CD4-positive, alpha-beta T cell treated with Interleukin-2 at 100 ng/mL for 4 hours (primary cell): ENCODE measurements at places on chromosomes 4 and X.

- DNase-seq, result no peak
These were observed 940.4 kb downstream of the GLUD2 start for GRCh38 chrX:121987835-121988234.

DNA sequence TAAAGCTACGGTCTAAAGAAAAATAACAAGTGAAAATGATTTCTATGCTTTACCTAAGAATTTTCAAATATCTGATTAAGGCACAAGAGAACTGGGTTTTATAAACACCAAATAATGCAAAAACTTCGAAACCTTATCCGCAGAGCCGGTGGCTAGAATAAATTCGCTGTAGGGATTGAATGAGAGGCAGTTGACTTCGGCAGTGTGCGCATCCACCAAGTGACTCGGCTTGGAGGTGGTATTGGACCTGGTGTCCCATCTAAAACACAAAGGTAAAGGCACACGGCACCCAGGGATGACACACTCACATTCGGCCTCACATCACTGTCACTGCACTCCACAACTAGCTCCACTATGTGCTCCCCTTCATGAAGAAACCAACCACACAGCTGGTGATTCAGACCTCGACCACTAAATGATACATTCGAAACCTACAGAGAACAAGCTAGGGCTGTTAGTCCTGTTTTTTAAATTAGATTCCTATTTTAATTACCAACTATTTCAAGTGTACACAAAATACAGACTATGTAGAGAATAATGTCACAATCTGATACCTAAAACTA lies 17.5 kb downstream of the RBBP7 start:
- DNase-seq, result no peak

DNA sequence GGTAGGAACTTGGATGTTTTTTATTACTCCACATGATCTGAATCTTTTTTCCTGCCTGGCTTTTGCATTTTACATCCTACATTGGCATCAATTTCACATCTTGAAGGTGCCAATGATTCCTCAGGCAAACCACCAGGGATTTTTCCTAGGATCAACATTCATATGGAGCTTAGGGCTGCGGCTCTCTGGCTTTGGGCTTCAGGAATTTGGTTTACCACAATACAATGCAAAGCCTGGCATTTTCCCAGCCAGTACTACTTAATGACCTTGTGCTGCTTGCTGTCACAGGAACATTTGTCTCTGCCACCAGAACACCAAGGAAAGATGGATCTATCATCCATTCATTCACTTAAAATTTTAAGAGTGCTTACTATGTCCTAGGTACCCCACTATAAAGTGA lies 180.7 kb downstream of the PDGFC start:
- DNase-seq, result no peak

- peak; percentile 14 for DNase-seq
These were observed 34.4 kb downstream of the HPF1 start for GRCh38 chr4:169723207-169723965.

GRCh38 chrX:18951032-18951431 lies 32.9 kb downstream of the PHKA2 start:
- DNase-seq, result no peak

DNA sequence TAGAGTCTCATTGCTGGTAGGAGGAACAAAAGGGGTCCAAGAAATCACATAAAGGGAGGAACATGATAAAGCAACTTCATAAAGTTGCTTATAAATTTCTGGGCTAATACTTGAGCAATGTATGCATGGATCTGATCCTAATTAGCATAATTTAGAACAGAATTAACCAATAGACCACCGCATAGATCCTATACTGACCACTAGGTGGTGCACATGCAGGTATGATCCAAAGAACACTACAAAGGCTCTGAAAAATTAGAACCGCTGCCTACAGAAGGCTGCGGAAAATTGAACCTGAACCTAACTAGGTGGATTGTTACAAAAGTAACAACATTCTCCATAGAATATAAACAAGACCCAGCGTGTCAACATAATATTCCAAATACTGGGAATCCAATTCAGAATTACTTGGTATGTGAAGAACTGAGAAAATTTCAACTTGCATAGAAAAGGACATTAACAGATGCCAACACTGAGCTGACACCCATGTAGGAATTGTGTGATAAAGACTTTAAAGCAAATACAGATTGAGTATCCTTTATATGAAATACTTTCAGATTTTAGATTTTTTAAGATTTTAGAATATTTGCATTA lies 23.3 kb downstream of the BRCC3 start:
- DNase-seq, result peak; percentile 51

GRCh38 chr4:68447201-68447600 lies at the start of gene TMPRSS11E:
Gene TMPRSS11E, plus strand, starts transcription at chr4:68447463. Its CDS starts 50 bp downstream, at chr4:68447513.
- DNase-seq, result no peak

DNA sequence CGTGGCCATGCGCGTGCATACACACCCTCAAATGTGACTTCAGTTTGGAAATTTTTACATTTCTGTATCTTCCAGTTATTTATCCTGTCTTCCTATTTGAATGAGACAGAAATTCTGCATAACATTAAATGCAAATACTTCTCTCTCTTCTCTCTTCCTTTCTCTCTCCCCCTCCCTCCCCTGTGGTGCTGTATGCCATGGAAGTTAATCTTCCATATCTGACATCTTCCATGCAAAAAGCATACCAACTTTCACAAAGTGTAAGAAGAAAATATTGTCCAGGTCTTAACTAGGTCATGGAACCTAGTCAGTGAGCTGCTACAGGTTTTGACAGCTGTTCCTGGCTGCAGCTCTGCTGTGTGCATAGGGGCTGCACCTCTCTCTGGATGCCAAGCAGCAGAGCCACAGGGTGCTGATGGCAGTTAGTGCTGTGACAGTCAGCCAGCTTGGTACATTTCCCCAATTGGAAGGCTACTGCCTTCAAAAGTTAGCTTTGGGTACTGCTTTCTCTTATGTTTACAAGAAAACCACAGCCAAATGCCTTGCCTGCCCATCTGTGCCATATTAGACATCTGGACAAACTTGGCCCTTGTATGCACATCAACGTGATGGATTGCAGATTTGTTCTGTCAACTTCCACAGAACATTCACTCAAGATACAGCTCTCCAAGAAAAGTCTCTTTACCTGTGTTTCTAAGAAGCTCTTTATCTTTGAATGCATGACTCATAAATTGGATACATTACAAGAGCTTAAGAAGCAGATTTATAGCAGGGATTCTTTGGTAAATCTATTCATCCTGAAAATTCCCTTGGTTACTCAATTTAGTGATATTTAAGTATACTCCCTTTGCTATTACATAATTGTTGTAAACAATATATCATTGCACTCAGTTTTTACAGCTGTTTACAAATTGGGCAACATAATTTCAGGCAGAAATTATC lies 623.8 kb downstream of the EPHA5 start:
- no peak for DNase-seq

DNA sequence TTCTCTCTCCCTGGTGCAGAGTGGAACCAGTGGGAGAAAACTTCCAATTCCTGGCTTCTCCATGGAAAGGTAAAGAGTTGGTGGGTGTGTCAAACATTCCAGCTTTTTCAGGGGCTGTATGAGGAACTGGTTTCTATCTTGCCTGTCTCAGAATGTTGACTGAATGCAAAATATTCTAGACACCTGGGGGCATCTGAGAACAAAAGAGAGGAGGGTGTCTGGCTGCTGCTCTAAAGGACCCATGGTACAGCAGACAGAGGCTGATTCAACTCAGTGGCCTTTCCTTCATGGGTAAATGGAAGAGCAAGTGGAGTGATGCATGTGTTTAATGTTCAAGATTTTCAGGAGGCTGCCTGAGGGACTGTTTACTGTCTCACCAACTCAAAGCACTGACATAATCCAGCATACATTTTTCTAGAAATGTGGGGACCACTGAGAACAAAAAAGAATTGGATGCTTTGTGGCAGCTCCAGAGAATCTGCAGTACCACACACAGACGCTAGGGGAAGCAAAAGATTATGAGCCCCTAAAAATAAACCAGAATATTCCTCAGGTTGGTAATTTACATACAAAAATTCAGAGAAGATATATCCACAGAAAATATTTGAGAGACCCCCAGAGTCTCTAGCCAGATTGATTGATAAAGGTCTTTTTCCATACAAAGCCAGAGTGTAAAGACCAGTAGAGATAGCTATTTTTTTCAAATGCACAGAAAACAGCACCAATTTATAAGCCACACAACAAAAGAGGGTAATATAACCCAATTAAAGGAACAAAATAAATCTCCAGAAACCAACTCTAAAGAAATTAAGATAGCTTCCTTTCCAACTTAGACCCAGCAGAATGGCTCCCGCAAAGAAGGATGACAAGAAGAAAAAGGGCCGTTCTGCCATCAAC lies 48.0 kb upstream of the STARD8 start:
- no peak for DNase-seq

- no peak for DNase-seq
These were observed 182.7 kb upstream of the PCDH7 start for GRCh38 chr4:30537456-30537855.
